ENCODE measurements at places on chromosomes 1 and 21.

- no peak for DNase-seq
Measured at GRCh38 chr1:75172556-75172955, 38.4 kb downstream of the LHX8 start.

- no peak for DNase-seq
Measured at GRCh38 chr1:3542676-3543075, 68.6 kb downstream of the MEGF6 start.

GRCh38 chr1:21620496-21620895 lies 48.7 kb downstream of the RAP1GAP start:
- no peak for DNase-seq

DNA sequence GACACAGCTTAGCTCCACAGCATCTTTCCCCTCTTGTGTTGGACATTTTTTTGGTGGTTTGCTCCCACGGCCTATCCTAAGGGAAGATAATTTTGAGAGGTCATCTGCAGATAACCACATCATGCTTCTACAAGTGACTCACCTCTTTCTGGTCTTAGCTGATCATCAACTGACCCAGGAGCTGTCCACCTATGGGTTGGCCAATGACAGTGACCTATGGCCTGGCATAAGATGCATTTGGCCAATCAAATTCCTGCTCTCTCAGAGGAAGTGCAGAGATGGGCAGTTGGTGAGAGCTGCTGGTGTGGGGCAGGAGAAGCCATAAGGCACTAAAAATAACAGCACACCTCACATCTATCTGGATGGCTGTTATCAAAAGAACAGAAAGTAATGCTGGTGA lies 100.0 kb upstream of the CLDN14 start:
- no peak for DNase-seq

Data from anterior cingulate cortex (tissue), 58 donors.